Cerebellar nuclear complex (tissue), 1 donor: ENCODE measurements at places on chromosomes 5 and 9.
A peak's percentile ranks its signal among the peaks of the same experiment; 100 is the strongest.

- DNase-seq = no peak
Measured at GRCh38 chr5:95822043-95822541, 434 bp downstream of the GLRX start.

- no peak for DNase-seq
Measured at GRCh38 chr5:141508798-141509611, 20.1 kb downstream of the PCDHGC5 start.

DNA sequence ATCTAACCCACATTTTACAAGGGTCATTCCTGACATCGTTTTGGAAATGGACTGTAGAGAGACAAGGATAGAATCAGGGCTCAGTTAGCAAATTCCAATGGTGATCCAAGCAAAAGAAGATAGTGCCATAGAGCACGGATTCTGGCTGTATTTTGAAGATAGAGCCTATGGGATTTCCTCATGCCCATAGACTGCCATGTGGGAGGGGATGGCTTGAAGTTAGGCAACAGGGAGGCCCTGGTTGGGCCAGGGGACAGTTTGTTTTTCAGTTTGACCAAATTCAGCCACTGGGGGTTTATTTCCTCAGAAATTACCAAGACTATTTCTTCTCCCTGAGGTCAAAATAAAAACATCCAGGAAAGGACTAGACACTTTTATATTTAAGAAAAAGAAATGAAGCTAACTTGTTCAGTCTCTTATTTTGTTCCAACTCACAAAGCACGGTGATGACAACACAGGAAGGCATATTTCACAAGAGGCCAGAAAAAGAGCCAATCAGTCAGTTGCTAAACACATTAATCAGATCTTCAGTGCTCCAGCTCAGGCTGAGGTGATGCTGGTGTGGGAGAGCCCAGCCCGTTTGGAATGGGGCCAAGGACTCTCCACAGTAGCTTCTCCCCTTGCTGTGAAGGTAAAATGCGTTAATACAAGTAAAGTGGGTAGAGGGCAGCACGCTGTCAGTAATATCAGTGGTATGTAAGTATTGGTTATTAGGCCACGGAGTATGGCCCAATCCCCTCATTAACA, 4.4 kb upstream of the DCTN4 start:
- no peak for DNase-seq

- no peak for DNase-seq
Measured at GRCh38 chr5:172455087-172455381, 709 bp upstream of the SH3PXD2B start.

GRCh38 chr5:173293817-173294672, 34.2 kb downstream of the STC2 start:
- DNase-seq = peak; percentile 54

DNA sequence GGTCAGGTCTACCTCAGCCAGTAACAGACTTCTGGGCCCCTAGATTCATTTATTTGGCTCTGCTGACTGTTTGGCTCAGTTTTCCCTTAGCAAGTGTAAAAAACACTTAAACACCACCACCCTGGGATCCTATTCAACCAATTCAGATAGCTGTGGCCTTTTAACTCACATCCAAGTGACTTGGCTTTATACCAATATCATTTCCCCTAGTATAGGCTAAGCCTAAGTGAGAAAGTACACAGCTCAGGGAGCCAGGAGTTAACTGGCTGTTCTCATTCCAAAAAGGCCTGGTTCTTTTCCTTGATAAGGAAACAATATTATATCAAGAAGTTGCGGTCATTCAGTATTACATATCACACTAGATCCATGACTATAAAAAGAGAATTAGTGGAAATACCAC, 163.5 kb downstream of the ARL15 start:
- no peak for DNase-seq

- DNase-seq = no peak
Measured at GRCh38 chr5:73273379-73274050, 100.5 kb downstream of the TMEM174 start.

DNA sequence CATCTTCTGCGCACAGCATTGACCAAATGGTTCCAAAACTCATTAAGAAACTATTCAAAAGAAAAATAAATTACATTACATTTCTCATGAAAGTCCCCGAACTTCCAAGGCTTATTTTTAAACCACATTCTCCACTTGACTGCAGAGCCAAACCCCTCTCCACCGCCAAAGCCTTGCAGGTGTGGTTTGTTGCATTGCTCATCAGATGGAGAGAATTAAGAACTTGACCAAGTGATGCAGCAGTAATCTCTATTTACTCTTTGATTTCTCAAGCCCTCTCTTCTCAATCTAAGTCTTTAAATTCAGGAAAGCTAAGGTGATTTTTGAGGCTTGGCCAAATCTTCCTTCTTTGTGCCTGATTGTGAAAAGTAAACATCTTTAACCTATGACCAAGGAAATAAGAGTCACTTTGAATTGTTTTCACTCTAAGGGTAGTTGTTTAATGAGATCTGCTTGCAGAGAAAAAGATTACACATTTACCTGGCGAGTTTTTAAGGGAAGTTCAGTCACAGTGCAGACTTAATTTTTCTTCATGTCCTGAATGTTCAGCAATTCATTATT, 290.5 kb upstream of the ITGA1 start:
- DNase-seq = no peak

GRCh38 chr5:13992795-13993194, 48.3 kb upstream of the DNAH5 start:
- no peak for DNase-seq

DNA sequence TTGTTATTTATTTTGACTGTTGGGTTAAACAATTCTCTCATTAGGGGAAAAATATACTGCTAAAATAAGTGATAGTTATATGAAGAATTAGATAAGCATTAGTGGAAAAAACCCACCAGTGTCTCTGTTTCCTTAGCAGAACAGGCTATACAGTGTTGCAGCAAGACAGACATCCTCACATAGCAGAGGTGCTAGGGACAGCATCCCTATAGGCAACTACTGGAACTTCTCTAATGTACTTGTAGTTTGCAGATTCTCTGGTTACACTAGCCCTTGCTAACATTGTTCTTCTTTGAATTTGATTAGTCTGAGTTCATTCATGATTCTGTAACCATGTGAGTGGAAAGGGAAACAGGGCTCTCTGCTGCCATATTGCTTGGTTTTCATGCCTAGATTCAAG, 661.8 kb upstream of the RGMB start:
- DNase-seq = no peak

DNA sequence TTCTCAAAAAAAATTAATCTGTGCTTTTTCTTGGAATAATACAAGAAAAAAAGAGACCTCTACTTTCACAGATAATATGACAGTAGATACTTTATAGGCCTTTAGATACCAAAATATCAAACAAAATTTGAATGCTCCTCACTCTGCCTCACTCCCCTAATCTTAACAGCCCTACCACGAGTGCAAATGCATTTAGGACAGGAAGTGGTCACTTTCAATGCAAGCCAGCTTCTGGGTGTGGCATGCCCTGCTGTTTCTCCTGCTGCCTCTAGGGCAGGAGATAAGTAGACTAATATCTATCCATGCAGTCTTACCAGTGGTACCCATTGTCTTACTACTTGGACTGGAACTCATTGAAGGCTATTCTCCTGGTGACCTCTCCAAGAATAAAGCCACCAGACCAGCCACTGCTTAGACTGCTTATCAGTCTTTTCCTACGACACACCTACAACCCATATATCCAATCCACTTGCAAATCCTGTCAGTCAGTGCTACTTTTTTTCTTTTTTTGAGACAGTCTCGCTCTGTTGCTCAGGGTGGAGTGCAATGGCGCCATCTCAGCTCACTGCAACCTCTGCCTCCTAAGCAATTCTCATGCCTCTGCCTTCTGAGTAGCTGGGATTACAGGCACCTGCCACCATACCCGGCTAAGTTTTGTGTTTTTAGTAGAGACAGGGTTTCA, 23.0 kb downstream of the FRRS1L start:
- no peak for DNase-seq

GRCh38 chr5:75319638-75320037, 17.4 kb upstream of the HMGCR start:
- DNase-seq = no peak

GRCh38 chr9:122197882-122198281, 30.9 kb downstream of the LHX6 start:
- DNase-seq = no peak
